Body of pancreas (tissue), 4 donors: ENCODE measurements at places on chromosomes 1 and 21.

DNA sequence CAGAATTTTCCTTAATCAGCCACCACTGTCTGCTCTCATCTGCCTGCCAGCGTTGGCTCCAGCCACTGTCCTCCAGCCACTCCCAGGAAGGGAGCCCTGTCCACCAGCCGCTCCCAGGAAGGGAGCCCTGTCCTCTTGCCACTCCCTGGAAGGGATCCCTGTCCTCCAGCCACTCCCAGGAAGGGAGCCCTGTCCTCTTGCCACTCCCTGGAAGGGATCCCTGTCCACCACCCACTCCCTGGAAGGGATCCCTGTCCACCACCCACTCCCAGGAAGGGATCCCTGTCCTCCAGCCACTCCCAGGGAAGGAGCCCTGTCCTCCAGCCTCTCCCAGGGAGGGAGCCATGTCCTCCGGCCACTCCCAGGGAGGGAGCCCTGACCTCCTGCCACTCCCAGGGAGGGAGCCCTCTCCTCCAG lies 726.5 kb downstream of the PTPRU start:
- no peak for DNase-seq

GRCh38 chr21:15020797-15021196 lies 44.0 kb downstream of the NRIP1 start:
- no peak for DNase-seq

DNA sequence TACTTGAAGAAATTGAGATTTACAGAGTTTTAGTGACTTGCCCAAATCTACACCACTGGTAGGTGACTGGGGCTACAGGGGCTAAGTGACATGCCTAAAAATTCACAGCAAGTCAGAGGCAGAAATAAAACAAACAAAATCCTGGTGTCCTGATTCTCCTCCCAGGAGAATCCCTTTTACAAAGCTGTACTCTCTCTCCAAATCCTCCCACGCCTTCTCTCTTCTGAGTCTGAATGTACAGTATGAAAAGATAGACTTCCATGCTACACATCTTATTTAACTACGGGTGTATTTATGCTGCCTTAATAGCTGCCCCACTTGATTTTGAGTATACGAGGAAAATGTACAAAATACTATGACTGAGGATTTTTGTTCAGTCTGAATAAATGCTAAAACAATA lies 65.4 kb downstream of the SGIP1 start:
- no peak for DNase-seq

DNA sequence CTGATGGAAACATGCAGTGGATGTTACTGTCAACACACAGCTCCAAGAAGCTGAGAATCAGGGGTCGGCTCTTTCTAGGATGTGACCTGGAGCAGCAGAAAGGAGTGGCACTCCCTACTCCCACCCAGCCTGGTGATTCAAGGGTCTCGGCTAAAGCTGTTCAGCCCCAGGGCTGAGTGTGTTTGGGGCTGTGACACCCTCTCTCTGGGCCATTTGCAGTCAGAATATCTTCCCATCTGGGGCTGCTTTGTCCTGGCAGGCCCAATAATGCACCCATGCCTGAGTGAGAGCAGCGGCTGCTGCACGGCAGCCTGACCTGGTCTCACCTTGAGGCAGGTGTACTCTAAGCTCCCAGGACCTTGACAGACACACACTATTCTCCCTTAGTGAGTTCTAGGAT lies 52.5 kb upstream of the AJAP1 start:
- DNase-seq = no peak

- DNase-seq = no peak
These were observed 5.2 kb upstream of the PIK3C2B start for GRCh38 chr1:204499511-204500468.

DNA sequence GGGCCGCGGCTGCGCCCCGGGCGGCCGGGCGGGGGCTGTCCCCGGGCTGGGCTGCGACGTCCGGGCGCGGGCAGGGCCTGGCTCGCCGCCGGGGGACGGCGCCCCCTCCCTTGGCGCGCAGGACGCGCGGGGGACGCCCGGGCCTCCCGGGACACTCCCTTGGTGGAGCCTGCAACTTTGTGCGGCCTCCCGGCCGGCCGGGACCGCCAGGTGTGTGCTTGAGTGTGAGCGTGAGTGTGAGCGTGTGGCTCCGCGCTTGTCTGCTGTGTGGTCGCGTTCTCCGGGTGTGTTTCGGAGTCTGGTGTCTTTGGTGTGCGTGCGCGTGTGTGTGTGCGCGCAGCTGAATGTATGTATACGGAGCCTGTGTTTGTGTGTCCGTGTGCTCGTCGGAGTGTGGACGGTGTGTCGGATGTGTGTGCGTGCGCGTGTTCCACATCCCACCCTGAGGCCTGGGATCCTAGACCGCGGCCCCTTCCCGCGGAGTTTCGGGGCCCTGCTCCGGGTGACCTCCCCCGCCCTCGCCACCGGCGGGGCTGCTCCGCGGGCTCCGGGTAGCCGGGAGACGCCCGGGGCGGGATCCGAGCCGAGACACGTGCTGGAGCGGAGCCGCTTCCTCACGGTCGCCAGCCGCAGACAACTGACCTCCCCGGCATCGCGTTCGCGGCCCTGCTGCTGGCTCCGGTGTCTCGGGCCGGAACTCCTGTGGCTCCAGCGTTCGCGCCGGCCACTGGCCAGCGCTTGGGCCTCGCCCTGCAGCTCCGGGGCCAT lies 1.7 kb downstream of the PTPRU start:
- peak; percentile 62 for DNase-seq

DNA sequence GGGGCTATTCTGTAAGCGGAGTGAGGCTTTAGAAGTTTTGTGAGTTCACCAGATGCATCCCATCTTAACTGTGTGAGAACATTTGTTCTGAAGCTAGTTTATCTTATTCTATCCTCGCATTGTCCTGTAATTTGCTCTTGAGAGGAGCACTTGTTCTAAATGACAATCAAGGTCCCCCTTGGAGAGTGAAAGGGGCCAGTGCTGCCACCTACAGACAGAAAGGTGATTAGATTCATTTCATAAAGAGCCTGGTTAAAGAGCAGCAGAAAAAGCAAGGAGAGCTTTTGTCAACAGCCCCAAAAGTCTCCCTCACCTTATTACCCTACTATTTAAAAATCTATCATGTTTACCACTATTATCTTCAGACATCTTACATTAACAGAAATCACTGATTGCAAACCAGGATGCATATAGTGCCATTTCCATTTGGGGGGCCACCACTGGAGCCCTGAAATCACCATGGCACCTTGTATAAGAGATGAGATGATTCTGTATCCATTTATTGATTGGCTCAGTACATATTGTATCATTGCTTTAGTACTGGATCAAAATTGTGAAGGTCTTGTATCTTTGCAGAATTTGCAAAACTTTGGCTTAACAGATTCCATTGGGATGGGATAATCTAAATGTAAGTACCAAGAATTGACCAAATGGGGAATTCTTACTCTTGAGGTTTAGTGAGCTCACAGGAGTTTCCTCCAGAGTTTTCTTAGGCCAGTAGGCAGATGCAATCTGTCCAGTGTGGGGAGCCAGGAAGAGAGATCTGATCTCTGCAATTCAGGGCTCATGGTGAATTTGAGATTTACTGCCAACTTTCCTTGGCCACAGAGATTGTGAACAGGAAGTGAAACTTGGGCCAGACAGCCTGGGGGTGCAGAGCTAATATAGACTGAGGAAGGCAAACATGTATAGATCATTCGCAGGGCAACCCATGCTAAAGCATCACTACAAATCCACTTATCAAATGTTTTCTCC lies 64.3 kb upstream of the TRABD2B start:
- peak; percentile 68 for DNase-seq

DNA sequence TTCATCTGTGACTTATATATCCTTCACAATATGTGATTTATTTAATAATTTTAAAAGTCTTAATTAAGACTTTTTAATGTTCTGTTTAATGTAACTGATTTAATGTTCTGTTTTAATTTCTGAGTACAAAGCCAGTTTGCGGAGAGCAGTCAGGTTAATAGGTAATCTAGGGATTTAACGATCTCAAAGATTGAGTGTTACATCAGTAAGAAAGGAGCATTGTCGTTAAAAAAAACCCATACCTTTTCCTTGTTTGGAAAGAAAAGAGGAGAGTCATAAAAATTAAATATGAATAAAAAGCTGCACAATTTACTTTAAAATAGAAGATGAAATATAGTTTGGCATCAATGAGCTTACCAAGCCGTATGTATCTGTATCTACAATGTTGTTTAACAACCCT lies 621.4 kb downstream of the KIF26B start:
- DNase-seq = no peak

GRCh38 chr1:36781098-36781497 lies 253.2 kb downstream of the GRIK3 start:
- DNase-seq = no peak

GRCh38 chr1:110336300-110337039 lies 2.7 kb upstream of the RBM15 start:
- DNase-seq = no peak

DNA sequence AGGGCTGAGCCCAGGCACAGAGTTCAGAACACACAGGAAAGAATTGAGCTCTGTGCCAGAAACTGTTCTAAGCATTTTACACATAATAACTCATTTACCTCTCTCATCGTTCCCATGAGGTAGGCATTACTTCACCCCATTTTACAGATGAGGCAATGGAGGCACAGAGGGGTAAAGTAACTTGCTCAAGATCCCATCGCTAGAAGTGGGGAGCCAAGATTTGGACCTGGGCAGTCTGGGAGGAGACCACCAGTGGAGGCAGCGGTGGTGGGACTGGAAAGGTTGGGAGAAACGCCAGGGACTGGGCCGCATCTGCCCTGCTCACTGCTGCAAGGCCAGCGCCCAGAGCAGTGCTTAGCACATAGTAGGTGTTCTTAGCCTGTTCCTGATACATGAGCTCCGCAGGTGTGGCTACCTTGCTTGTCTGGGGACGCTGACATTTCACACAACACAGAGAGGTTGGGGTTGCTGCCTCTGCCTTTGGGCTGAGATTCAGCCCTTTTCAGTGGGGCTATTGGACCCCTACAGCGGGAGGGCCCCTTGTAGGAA lies 27.8 kb upstream of the EPS8L3 start:
- DNase-seq = no peak

DNA sequence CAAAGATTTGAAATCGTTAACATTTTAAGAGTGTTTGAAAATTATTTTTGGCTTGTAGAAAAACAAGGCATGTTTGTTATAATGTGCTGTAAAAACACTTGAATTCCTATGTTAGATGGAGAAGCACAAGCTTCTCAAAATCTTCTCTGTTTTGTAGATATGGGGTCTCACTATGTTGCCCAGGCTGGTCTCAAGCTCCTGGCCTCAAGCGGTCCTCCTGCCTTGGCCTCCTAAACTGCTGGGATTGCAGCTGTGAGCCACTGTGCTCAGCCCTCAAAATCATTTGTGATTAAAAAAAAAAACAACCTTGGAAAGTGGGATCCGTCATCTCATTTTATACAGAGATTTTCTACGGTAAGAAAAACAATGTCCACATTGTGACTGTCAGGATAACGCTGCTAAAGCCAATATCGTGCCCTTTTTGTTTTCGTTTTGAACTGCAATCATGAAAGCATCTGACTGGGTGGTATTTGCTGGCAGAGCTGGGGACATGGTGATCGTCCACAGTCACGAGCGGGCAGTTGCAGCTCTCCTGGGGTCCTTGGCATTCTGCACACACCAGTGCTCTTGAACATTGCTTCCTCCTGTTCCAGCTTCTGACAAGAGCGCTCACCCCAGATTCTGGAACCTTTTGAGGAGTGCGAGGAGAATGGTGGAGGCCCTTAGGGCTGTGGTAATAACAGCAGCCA lies 112.5 kb downstream of the PGBD5 start:
- no peak for DNase-seq

- no peak for DNase-seq
These were observed 9.3 kb downstream of the LRRC71 start for GRCh38 chr1:156929596-156930238.

DNA sequence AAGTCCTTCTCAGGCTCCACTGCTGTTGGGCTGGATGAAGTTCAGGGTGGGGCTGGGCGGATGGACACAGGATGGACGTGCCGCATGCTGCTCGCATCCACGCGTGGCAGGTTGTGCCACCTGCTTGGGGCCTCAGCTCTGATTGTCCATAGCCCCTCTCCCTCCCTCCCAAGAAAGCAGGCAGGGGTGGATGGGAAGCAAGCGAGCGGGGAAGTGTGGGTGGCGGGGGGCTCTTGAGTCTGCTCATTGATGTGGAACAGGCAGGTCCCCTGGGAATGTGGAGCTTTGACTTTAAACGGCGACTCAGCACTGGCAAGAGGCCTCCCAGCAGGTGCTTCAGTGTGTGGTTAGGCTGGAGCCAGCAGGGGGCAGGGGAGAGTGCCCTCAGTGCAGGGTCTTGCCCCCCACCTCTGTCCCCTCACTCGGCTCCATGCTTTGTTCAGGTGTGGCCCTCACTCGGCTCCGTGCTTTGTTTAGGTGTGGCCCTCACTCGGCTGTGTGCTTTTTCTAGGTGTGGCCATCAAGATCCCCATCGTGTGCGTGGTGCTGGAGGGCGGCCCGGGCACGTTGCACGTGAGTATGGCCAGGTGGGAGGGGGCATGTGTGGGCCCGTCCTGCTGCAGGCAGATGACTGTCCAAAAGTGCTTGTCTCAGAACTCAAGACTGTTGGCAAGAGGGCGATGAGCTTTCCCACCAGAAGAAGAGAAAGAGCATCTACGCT lies 23.9 kb downstream of the TRPM2 start:
- no peak for DNase-seq

GRCh38 chr1:167328306-167328815 lies 107.7 kb downstream of the POU2F1 start:
- DNase-seq = no peak

GRCh38 chr1:223460566-223461189 lies 67.5 kb downstream of the CCDC185 start:
- no peak for DNase-seq

GRCh38 chr1:66576645-66577044 lies 42.7 kb downstream of the SGIP1 start:
- DNase-seq = no peak

DNA sequence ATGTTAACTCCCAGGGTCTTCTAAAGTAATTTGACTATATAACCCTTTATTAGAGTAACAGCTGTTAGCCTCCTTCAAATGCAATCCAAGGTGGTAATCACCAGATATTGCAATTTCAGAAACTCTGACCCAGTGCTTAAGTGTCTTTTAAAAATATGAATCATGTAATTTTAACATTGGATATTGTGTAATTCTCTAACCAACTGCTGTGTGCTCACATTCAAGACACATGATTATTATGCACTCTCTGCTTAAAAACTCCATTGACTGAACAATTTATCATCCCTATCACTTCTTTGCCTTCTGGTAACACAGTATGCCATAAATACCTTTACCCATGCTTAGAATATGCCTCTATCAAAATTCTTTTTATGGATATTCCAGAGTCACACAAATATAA lies 537.4 kb upstream of the RGS18 start:
- DNase-seq = no peak

GRCh38 chr1:32172621-32173245 lies 6.7 kb upstream of the TXLNA start:
- no peak for DNase-seq

- no peak for DNase-seq
These were observed 86.1 kb upstream of the VAV3 start for GRCh38 chr1:108050911-108051629.

GRCh38 chr1:221335161-221336101 lies 406.5 kb downstream of the DUSP10 start:
- DNase-seq = peak; percentile 24
